ENCODE measurements at places on chromosomes 7 and 10.

DNA sequence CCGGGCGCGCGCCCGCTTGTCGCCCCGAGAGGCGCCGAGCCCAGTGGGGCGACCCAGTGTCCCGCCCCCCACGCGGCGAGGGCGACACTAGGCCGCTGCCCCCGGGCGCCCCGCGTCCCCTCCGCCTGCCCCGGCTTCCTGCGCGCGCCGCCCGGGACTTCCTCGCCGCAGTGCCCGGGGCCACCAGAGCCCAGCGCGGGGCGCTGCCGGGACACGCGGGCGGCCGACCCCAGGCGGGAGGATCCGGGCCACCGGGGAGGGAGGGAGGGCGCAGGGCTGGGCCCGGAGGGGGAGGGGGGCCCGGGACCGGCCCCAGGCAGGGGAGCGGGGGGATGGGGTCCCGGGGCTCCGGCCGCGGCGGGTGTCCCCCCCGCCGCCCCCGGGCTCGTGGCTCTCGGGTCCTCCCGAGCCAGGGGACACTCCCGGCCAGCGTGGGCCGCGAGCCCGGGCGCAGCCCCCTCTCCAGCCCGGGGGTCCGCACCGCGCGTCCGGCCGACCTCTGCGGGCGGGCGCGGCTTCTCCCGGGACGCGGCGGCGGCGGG lies 435 bp upstream of the PWWP2B start:
- DNase-seq = no peak

GRCh38 chr7:90771281-90771680 lies 175.2 kb downstream of the CDK14 start:
- DNase-seq = no peak

GRCh38 chr7:73395538-73396503 lies 37.8 kb upstream of the FZD9 start:
- no peak for DNase-seq

- no peak for DNase-seq
These were observed 613 bp downstream of the OAT start for GRCh38 chr10:124417895-124418725.

DNA sequence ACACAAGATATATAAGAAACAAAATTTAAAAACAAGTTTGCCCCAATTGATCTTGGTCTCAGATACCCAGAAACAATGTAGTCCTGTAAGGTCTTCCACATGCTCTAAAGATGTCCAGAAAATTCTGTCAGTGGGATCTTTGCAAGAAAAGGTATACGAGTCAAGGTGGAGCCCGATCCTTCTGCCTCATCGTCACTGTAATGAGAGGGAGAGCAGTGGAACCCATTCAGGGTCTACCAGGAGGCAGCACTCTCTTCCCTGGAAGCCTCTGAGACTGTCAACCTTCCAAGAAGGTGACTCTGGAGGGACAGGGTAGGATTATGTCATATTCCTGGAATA lies 112.8 kb downstream of the JCAD start:
- DNase-seq = no peak

DNA sequence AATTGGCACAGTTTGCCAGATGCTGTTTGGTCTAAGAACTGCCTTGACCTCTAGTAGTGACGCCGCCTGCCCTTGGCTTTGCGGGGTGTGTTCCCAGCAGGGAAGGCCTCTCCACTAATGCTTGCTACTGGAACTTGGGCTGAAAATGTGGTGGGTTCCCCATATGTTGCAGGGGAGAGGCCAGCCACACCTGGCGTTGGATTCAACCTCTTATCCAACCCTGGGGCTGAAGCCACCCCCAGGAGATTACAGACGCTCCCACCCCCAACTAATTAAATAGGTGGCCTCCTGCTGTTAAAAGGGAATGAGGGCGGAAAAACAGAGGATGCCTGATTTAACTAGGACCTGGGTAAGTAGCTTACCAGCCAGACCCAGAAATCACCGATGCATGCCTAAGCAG lies 19.2 kb upstream of the ATOH7 start:
- DNase-seq = no peak

- DNase-seq = no peak
These were observed 16.4 kb downstream of the SEPHS1 start for GRCh38 chr10:13331646-13332045.

DNA sequence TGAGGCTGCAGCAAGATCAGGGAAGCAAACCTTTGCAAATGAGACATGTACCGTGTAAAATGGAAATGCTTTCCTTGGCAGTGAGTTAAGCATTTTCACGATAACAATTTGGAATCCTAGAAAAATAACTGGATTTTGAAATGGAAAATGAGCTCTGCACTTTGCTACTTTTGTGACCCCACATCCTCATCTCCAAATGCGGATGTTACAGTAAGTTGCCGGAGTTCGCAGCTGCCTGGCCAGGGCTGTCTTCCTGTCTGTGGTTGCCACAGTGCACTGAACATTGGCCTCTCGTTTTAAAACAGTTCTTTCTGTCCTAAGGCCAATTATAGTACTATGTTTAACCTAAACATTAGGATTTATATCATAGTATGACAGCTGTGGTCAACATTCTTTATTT lies 136.2 kb upstream of the FZD8 start:
- DNase-seq = no peak

DNA sequence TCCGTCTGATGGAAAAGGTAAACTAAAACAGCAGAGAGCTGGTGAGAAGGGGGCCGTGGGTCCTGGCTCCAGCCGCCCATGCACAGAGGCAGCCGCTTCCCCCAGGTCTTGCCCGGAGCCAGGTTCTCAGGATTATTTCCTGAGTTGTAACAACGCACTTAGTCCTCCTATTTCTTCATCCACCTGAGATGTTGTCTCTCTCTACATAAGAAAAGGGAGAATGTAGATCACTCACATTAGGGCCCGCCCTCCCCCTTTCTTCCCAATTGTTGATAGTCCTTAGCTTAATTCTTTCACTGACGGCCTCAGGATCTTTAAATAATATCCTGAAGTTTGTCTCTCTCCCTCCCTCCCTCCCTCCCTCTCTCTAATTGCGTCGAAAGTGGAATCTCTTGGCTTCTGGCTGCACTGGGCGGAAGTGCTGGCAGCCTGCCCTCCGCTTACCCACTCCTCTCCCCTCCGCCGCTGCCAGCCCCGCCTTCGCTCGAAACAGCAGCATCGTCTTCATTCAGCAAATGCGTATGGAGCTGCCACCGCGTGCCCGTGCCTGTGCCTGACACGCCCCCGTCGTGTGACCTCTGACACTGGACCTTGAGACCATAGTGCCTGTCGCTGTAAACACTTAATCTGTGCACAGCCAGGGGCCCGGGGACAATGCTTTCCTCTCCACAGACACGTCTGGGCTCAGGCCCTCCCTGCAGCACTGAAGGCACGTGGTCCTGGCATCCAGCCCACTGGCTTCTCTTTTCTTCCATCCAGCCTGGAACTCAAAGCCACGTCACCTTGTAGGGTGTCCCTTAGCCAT lies 174.5 kb upstream of the PPP2R2D start:
- no peak for DNase-seq

DNA sequence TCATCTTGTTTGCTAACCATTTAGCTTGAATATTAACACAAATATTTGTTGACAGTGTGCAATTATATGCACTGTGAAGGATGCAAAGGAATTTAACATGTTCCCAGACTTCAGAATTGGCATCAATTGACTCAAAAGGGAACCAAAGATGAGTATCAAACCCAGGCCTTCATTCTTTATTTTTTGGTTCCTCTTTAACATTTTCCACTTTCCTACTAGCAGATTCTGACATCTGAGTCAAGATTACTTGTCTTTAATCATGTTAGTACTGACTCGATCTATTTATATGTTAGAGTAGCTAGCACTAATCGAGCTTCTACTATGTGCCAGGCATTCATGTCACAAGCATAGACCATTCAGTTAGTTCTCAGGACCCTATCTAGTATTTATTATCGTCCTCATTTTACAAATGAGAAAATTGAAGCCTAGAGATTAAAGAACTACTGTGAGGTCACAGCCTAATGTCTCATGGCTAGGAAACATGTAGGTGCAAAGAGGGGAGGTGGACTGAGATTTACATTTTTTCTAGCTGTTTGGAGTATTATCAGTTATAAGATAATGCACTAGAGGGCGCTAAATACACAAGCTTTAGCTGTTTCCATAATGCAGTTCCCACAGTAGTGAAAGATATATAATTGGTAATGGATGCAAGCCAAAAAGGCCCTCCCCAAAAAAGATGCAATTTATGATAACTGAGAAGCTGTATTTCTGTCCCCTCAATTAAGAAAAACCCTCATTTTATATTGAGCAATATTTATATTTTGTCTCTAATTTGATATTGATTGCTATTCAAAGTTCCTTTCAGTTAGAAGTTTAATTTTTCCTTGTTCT lies 32.9 kb upstream of the KMT2E start:
- DNase-seq = peak; percentile 68

DNA sequence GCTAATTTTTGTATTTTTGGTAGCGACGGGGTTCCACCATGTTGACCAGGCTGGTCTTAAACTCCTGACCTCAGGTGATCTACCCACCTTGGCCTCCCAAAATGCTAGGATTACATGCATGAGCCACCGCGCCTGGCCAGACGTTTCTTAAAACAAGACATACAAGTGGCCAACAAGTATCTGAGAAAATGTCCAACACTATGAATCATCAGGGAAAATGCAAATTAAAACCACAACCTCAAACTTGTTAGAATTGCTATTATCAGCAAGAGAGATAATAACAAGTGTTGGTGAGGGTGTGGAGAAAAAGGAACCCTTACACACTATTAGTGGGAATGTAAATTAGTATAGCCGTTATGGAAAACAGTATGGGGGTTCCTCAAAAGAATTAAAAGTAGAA lies 148.6 kb downstream of the SUGCT start:
- no peak for DNase-seq

GRCh38 chr10:77158666-77159065 lies 478.9 kb downstream of the KCNMA1 start:
- no peak for DNase-seq

- DNase-seq = no peak
These were observed 379.6 kb downstream of the TNS3 start for GRCh38 chr7:47202146-47202783.

DNA sequence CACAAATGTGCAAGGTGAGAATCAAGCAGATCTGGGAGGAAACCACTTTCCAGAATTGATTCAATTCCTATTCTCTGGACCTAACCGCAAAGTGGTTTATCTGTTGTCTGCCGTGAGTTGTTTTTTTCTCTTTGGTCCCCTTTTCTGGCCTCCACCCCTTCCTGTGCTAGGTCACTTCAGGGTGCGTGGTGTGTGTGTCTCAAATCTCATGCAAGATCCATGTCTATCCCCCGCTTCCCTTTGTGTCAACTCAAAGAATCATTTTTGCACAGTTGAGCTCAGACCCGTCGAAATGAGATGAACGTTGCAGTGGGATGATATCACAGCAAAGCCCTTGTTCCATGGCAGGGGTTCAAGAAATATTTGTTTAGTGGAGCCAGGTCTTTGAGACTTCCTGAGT lies 184.5 kb downstream of the GATA3 start:
- DNase-seq = peak; percentile 50

GRCh38 chr10:121221072-121221471 lies 369.9 kb downstream of the WDR11 start:
- DNase-seq = no peak

DNA sequence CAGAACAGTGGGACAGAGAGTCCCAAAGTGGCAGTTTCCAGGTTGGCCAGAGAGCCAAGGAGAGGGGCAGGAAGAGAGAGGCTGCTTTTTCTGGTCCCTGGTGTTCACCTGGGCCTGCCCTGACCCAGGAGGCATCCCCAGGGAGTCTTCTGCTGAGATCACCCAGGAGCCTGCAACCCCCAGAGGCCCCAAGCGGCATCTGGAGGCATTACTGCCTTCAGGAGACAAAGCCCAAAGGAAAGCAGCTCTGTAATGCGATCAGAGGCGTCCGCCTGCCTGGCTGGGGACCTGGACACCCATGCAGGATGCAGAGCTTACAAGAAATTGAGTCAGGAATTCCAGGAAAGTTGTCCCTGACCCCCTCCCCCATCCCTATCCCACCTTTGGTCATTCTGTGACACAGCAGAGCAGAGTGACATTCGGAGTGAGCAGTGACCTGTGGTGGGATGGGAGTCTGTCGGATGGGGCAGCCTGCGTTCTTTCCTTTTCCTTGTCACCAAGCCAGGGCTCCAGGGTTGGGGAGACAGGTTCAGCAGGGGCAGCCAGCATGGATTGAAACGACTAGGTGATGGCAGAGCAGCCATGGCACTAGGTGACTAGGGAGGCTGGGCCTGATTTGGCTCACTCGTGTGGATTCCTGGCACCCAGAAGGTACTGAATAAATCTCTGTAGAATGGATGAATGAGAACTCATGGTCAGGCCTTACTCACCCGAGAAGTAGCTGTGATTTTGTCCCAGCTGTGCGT lies 10.4 kb downstream of the UNC5B start:
- no peak for DNase-seq

DNA sequence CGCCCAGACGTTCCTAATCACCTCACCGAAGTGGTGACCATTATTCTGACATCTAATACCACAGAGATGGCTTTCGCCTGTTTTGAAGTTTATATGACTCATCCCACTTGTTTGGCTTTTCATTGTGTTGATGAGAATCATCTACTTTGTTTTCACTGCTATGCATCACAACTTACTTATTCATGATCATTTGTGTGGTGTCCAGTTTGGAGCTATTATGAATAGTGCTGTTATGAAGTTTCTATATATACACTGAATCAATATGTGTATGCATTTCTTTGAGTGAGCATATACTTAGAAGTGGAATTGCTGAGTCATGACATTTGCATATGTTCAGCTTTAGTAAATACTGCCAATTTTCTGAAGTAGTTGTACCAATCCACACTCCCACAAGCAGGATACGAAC lies 38.6 kb upstream of the TNKS2 start:
- DNase-seq = no peak

- DNase-seq = peak; percentile 7
These were observed 5.4 kb downstream of the SFR1 start for GRCh38 chr10:104127411-104127810.

GRCh38 chr7:42886893-42887505 lies 24.9 kb downstream of the C7orf25 start:
- no peak for DNase-seq

- no peak for DNase-seq
These were observed 276.1 kb downstream of the GLRX3 start for GRCh38 chr10:130412317-130412716.

DNA sequence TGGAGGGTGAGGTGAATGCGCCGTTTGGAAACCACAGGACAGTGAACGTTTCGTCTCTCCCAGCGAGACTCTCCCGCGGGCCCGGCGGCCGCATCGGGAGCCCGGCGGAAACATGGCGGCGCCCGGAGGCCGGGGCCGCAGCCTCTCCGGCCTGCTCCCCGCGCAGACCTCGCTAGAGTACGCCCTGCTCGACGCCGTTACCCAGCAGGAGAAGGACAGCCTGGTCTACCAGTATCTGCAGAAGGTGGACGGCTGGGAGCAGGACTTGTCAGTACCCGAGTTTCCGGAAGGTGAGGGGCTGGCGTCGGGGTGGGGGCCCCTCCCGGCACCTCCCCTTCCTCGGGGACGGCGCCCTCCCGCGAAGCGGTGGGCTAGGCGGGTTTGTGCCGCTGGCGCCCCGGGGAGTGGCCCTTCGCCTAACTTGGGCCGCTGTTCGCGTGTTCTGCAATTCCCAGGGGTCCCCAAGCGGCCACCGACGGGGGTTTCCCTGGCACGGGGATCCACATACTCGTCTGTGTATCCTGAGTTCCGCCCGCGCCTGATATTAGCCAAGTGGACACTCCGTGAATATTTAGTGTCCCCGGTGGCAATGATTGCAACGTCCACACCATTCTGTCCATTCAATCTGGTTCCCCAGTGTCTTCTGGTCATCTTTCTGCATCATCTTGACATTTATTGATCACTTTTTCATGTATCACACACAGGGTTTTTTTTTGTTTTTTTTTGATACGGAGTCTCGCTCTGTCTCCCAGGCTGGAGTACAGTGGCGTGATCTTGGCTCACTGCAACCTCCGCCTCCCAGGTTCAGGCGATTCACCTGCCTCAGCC lies 514 bp downstream of the NHLRC2 start:
- peak; percentile 35 for DNase-seq

Measured in Jurkat, Clone E6-1 (cell line).